SK-N-DZ (cell line): ENCODE measurements at places on chromosomes 12 and 14.

- DNase-seq: no peak
Observed at GRCh38 chr12:124560146-124560890, 7.1 kb downstream of the NCOR2 start.

GRCh38 chr14:96299441-96299840, 43.4 kb downstream of the BDKRB1 start:
- no peak for DNase-seq

DNA sequence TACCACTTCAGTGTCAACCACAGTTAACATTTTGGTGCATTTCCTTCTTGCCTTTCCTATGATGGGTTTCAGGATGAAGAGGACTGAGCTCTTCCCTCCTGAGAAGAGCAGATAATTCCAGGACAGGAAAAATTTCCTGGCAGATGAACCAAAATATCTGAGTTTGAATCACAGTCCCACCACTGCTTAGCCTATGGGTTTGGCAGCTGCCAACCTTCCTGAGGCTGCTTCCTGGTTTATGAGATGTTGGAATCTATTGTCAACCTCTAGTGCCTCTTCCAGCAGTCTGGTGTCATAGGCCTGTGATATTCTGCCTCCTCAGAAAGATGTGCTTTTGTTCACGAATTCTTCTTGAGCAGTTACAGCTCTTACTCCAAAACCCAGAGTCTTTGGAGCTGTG, 197.4 kb upstream of the FRMD6 start:
- no peak for DNase-seq

- DNase-seq: no peak
Observed at GRCh38 chr14:99971941-99972747, 93.1 kb upstream of the EVL start.

- no peak for DNase-seq
Observed at GRCh38 chr12:109695416-109695815, 18.2 kb upstream of the FAM222A start.
